HAP-1 (cell line): ENCODE measurements at places on chromosomes 2 and 18.
A peak's percentile ranks its signal among the peaks of the same experiment; 100 is the strongest.

DNA sequence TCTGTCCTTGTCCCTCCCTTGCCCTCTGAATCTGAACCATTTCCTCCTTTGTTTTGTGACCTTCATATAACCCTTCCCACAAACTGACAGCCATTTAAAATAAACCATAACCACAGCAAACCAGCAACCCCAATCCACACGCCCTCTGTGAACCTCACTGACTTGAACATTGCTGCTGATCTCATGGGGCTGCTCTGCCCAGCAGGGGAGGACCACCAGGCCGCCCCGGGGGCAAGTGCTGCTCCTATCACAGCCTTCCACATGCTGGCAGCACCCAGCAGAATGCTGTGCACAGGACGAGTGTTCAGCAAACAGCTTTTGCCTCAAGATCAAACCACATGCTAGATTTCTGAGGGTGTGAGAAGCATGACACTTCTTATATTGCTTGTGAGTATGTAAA lies 73.9 kb upstream of the UXS1 start:
- DNase-seq: no peak

- peak; percentile 89 for DNase-seq
Measured at GRCh38 chr2:156892467-156893281, 364.8 kb upstream of the GALNT5 start.

DNA sequence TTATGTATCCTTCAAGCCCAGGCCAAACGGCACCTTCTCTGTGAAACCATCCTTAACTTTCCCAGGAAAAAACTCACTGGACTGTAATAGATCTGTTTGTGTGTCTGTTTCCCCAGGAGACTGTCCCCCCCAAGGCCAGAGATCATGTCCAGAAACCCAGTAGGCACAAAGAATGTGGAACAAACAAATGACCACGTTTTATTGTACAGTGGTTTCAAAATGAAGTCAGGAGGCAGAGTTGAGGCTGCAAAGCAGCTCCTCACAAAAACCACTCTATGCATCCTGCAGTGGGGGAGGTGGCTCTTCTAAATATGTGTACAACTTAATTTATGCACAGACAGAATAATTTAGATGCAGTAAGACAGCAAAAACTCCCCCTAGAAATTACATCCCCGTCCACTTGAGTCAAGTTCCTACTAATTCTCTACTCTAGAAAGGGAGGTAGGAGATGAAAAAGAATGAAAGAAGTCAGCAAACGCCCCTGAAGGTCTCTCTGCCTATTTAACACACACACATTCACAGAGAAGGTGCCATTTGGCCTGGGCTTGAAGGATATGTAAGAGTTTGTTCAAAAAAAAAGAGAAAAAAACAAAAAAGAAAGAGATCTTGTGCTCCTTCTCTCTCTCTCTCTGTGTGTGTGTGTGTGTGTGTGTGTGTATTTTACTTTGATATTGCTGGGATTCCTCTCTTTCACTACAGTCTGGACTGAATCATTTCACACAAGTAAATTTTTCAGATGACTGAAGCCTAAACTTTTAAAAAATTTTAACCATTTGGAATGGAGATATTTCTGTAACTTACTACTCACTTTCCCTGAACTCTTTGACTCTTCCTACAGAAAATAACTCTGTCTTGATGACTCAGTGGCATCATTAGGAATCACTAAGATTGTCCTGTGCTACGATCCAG lies 19.5 kb downstream of the BCL2 start:
- DNase-seq: no peak

DNA sequence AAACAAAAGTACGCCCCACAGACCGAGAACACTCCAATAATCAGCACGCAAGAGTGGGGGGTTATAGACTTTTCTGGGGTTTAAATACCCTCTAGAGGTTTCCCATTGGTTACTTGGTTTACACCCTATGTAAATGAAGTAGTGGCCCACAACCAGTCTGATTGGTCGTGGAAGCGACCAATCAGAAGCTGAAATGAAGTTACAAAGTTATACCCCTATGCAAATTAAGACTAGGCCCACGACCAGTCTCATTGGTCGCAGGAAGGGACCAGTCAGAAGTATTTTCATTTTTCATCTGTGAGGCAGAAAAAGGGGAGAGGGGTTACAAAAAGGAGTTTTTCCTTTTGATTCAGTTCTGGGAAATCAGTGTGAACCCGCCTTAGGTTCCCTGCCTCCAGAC lies 55.3 kb upstream of the YWHAQ start:
- DNase-seq: no peak

DNA sequence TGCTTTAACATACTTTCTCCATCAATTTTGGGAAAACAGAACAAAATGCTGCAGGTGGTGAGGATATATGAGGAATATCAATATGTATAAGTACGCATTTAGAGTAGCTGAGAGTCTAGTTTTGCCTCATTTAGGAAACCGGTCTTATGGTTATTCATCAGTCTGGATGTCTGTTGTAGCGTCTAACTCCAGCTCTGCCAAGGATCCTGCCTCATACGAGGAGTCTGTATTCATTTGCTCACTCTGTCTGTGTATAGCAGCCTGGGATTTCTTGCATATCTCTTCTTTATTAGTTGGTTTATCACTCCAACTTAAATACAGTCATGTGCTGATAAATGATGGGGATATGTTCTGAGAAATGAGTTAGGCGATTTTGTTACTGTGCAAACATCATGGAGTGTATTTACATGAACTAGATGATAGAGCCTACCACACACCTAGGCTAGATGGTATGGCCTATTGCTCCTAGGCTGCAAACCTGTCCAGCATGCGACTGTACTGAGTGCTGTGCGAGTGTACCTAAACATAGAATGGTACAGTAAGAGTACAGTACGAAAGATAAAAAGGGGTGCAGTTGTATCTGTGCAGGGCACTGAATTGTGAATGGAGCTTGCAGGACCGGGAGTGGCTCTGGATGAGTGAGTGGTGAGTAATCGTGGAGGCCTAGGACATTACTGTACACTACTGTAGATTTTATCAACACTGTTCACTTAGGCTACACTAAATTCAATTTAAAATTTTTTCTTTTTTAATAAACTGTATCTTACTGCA lies 148.1 kb downstream of the ZNF407 start:
- DNase-seq: no peak

- no peak for DNase-seq
Measured at GRCh38 chr2:65914244-65914786, 481.9 kb upstream of the SPRED2 start.

DNA sequence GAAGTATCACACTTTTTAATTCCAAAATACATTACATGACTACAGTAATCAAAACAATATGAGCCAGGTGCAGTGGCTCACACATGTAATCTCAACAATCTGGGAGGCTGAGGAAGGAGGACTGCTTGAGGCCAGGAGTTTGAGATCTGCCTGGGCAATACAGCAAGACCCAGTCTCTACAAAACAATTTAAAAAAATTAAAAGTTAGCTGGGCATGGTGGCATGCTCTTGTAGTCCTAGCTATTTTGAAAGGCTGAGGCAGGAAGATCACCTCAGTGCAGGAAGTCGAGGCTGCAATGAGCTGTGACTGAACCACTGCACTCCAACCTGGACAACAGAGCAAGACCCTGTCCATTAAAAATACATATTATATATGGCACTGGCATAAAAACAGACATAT lies 109.8 kb downstream of the USP34 start:
- no peak for DNase-seq

GRCh38 chr2:51256736-51257135 lies 224.8 kb upstream of the NRXN1 start:
- DNase-seq: no peak

DNA sequence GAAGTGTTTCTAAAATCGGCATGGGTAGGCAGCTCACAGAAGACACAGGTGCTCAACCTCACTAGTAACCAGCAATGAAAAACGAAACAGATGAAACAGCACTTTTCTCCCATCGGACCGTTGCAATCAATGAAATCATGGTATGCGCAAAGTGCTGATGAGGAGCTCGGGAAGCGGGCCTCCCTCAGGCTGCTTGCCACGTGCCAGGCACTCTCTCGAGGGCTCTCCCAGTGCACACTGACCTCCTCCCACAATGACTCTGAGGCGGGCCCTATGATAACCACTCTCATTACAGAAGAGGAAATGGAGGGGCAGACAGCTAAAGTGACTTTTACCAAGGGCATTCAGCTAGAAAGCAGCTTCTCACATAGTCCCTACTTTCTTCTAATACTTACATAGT lies 3.8 kb upstream of the ANKRD23 start:
- DNase-seq: no peak

DNA sequence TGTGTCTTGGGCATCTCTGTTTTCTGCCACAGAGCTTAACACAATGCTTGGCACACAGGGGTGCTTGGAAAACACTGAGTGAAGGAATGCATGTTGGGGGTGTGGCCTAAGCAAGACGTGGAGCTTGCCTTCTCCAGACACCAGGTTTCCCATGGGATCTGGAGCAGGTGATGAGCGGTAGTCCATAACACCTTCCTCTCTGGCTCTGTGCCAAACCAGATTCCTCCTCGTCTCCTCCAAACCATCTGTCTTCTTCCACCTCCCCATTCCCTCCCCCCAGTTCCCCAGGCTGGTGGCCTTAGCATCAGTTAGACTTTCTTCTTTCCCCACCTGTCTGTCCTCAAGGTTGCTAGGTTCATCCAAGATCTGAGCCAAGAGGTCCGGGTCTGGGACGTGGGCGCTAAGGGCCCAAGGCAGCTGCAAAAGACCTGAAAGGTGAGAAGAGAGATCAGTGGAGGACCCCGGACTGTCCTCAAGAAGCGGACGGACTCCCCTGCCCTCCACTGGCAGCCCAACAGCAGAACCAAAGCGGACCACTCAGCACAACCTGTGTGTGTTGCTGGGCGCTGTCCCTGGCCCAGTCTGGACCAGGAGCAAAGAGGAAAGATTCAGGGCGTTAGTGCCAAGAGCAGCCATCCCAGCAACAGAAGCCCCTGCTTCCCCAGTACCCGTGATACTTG lies 1.2 kb upstream of the ITM2C start:
- DNase-seq: no peak

- DNase-seq: no peak
Measured at GRCh38 chr18:74899554-74899953, 301.9 kb downstream of the ZNF407 start.

- DNase-seq: no peak
Measured at GRCh38 chr2:71680925-71681324, 227.6 kb downstream of the DYSF start.

- no peak for DNase-seq
Measured at GRCh38 chr2:6177811-6178210, 485.6 kb downstream of the SOX11 start.

GRCh38 chr18:70165936-70166335 lies 39.6 kb downstream of the RTTN start:
- DNase-seq: no peak

DNA sequence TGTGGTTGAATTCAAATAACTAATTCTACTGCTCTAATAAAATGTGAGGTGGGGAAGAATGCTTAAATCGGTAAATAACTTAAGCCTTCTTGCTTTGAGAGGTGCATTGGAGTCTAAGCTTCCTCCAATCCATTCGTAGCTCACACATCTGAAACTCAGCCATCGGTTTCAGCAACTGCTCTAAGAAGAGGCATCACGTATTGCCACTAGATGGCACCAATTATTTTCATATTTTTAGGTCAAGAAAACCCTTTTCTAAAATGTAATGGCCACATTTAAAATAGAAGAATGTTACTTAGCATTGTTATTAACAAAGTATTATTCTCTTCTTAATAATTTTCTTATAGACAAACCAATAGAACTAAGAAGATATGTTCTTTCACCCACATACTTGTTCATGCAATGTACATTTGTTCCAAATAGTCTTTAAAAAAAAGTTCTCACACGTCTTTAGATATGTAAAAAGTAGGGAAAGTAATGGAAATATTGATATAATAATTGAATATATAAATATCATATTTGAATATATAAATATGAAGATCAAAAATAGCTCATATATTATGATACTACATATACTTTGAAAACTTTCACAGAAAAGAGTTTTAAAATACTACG lies 229.8 kb downstream of the CCDC178 start:
- DNase-seq: peak; percentile 12

GRCh38 chr2:45709137-45709536 lies 57.7 kb downstream of the PRKCE start:
- DNase-seq: no peak

GRCh38 chr2:197308996-197309690 lies 1.4 kb downstream of the ANKRD44 start:
- no peak for DNase-seq

DNA sequence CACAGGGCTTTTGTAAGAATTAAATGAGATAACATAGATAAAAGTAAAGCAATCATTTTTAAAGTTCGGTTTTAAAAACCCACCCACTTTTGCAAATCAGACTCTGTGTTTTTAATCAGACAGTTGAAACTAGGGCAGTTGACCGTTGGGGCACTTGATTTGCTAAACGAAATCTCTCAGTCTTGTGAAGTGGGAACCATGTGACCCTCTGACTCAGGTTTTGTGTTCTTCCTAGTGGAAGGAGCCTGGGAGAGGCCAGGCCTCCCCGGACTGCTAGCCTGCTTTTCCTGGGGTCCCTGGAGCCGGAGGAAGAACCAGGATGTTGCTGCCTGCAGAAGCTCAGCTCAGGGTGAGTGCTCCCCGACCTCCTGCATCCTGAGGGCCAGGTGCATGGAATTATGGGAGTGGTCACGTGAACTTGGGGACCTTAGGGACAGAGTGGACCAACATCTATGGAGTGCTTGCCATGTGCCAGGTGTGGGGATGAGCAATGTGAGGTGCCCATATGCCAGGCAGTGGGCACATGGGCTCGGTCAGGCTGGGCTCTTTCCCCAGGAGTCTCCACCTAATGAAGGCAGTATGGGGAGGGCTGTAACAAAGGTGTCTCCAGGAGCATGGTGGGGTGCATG lies 3.9 kb downstream of the C2orf72 start:
- no peak for DNase-seq

- no peak for DNase-seq
Measured at GRCh38 chr2:144158096-144158495, 361.8 kb downstream of the ZEB2 start.

DNA sequence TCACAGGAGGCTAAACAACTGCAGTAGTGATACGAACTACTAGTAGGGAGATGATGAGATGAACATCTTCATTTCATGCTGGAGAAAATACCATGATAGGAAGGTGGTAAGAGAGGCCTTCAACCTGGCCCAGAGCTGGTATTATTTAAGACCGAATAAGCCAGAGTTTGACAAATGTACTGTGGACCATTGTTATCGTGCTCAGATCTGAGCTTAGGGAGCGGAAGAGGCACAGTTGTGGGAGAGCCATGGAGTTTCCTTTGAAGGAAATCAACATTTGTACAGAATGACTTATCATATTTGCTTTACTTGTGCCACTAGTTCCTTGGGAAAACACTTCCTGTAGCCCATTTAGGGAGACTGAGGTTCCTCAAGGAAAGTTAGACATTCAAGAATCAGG lies 260.6 kb upstream of the TNP1 start:
- no peak for DNase-seq

DNA sequence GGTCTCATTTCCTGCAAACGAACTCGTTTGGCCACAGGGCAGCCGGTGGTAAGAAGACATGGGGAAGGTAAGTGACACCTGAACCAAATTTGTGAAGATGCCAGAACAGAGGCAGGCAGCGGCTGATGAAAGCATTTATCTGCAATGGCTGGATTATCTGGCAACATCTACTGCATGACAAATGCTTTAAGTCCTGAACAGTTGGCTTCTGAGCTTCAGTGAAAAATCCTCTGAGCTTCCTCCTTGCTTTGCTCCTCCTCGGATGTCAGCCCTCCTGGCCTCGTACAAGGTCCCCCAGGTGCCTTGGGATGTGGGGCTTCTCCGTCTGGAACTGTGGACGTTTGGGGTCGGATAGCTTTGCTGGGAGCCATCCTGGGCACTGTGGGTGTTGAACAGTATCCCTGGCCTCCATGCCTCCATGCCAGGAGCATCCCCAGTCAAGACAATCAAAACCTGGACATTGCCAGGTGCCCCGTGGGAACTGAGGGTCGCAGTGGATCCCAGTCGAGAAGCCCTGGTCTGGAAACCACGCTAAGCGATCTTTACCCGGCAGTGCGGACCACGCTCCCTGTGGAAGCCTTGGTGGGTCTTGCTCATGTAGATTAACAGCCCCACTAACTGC lies 49.3 kb downstream of the KCNG2 start:
- DNase-seq: no peak
